ENCODE measurements at places on chromosomes 4 and X.

DNA sequence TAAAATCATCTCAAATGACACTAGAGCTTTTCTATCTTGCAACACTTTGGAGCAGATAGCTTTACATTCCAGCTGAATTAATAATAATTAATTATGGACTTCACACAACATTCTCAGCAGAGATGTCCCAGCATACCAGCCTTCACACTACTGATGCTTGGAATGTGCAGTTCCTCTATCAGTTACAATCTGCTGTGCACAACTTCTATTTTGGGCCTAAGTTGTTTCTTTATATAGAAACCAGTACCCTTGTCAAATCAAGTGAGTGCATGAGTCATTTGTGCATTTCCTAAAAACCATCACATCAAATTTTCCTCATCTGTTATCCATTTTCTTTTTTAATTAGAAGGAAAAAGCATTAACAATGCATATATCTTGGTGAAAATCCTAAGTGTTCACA, 8.8 kb upstream of the RASL11B start:
- H3K36me3 ChIP-seq: no peaks in the 10 kb centered on the region
- H3K27me3 ChIP-seq: no peaks in the 10 kb centered on the region
- no peak for DNase-seq
- H3K4me1 ChIP-seq: peaks cover 4% of the 10 kb centered on the region

DNA sequence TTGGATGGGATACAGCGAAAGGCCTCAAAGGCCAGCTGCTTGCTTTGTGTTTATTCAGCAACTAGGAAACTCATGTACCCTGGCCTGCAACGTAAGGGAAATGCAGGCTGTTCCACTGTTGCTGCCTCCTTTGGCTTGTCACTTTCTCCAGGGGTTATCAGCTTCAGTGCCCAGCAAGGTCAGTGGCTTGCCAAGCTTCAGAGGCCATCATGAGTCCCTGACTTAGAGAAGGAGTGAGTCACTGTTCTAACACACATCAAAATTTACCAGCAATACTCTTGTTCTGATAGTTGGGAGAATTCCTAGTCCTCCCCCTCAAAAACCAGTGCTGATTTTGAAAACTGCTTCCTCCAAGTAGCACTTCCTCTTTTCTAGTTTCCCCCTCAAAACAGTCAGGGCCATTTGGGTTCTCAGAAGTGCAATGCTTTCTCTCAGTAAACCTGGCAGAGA, 250.8 kb downstream of the ARHGAP24 start:
- H3K36me3 ChIP-seq: no peaks in the 10 kb centered on the region
- no peaks in the 10 kb centered on the region for H3K4me1 ChIP-seq
- no peaks in the 10 kb centered on the region for H3K27me3 ChIP-seq
- no peak overlapping the region for H3K4me3 ChIP-seq

DNA sequence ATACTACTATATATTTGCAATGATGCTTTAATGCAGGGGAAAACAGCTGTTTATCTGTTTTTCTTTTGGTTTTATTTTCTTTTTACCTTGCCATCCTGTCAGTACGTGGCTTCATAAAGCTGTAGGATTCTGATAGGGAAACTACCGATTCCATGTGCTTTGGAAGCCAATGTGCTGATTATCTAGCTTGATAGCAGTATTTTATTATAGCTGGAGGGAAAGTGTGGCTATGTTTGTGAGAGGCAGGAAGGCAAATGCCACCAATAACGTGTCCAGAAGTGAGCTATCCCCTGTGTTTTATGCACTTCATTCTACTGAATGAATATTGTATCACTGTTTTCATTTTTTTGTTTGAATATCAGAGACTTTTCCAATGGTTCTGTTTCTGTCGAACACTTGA, 43.7 kb downstream of the IL15 start:
- no peaks in the 10 kb centered on the region for H3K27me3 ChIP-seq
- no peak overlapping the region for H3K27ac ChIP-seq
- no peak overlapping the region for H3K4me3 ChIP-seq
- no peak for DNase-seq
- H3K4me1 ChIP-seq: no peaks in the 10 kb centered on the region

GRCh38 chr4:168221301-168221700, 97.3 kb downstream of the DDX60 start:
- no peak for DNase-seq
- no peaks in the 10 kb centered on the region for H3K4me1 ChIP-seq
- H3K36me3 ChIP-seq: peaks cover 27% of the 10 kb centered on the region
- H3K27me3 ChIP-seq: no peaks in the 10 kb centered on the region

DNA sequence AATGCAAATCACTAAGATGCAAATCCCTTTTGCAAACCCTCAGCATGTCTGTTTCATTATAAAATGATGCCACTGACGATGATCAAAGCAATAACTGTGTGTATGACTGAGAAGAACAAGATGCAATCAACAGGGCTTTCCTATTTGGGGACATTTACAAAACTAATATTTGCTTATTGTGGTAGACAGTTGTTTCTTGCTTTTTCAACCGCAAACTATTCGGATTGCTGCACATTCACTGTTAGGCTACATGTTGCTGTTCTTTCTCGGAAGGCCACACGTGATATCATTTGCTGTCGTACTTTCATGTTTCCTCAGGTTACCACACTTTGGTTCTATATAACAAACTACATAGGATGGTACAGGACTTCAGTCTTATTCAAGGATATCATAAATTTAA, 49.8 kb downstream of the NPY5R start:
- H3K36me3 ChIP-seq: no peaks in the 10 kb centered on the region
- 0 out of 2 replicates have a peak, but pooled peaks cover 3% of the 10 kb centered on the region for H3K4me1 ChIP-seq
- no peak for DNase-seq
- H3K4me3 ChIP-seq: no peak overlapping the region

GRCh38 chrX:1400049-1400448, 8.1 kb upstream of the SLC25A6 start:
- no peaks in the 10 kb centered on the region for H3K27me3 ChIP-seq
- DNase-seq: no peak
- peaks cover 9% of the 10 kb centered on the region for H3K4me1 ChIP-seq
- H3K27ac ChIP-seq: no peak overlapping the region

GRCh38 chr4:16617011-16617410, 281.4 kb downstream of the LDB2 start:
- no peak overlapping the region for H3K4me3 ChIP-seq
- H3K27ac ChIP-seq: no peak overlapping the region
- no peaks in the 10 kb centered on the region for H3K4me1 ChIP-seq
- DNase-seq: no peak
- H3K36me3 ChIP-seq: no peaks in the 10 kb centered on the region
- H3K27me3 ChIP-seq: no peaks in the 10 kb centered on the region

- no peak for DNase-seq
- no peak overlapping the region for H3K4me3 ChIP-seq
These were observed 771.7 kb upstream of the PCDH7 start for GRCh38 chr4:29948451-29948850.

GRCh38 chrX:8673201-8673600, 58.7 kb downstream of the ANOS1 start:
- H3K4me1 ChIP-seq: no peaks in the 10 kb centered on the region
- H3K4me3 ChIP-seq: no peak overlapping the region
- H3K27ac ChIP-seq: no peak overlapping the region
- H3K27me3 ChIP-seq: no peaks in the 10 kb centered on the region

GRCh38 chrX:107840971-107841370, 15.3 kb downstream of the MID2 start:
- no peaks in the 10 kb centered on the region for H3K27me3 ChIP-seq
- DNase-seq: no peak
- H3K36me3 ChIP-seq: no peaks in the 10 kb centered on the region

- peak; percentile 61 for DNase-seq
- H3K4me3 ChIP-seq: no peak overlapping the region
These were observed 52.0 kb downstream of the DTHD1 start for GRCh38 chr4:36333303-36333877.

DNA sequence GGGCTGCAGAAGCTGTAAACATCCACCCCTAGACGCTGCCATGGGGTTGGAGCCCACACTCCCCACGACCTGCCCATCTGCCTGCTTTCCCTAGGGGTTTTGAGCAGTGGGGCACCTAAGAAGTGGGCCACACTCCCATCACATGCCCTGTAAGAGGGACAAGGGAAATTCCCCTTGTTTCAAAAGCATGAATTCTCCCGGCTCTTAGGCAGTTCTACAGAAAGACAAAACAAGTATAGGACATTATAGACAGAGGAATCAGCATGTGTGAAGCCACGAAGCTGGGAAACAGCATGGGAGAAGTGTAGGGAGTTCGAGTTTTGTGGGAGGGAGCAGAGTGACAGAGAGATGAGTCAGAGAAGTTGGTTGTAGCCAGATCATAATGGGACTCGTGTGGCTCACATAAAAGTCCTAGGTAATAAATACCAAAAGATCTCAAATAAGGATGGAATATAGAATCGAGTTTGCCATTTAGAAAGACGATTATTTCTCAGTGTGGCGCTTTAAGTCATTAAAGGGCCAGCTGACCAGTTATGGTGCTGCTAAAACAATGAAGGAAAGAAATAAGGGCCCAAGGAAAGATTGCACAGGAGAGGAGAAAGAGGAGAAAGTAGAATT, 23.9 kb downstream of the APOO start:
- no peaks in the 10 kb centered on the region for H3K27me3 ChIP-seq
- no peak overlapping the region for H3K27ac ChIP-seq
- no peaks in the 10 kb centered on the region for H3K36me3 ChIP-seq
- no peaks in the 10 kb centered on the region for H3K4me1 ChIP-seq

DNA sequence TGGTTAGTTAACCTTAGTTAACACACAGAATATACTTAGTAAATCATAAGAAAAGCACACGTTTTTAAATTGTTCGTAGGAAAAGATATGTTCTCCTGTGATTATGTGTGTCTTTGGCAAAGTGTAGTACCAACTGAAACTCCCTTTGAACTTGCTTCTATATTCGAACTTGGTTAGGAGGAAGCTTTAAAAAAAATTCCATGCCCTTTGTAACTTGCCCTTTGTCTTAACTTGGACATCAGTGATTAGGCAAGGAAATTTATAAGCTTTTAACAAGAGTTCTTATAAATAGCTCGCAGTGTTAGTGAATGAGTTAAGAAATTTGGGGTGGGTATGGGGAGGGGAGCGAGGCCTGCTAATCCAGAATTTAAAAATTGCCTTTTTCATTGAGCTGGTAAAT, 33.4 kb downstream of the TXLNG start:
- no peak overlapping the region for H3K4me3 ChIP-seq
- no peaks in the 10 kb centered on the region for H3K4me1 ChIP-seq
- no peak overlapping the region for H3K27ac ChIP-seq
- H3K27me3 ChIP-seq: no peaks in the 10 kb centered on the region
- DNase-seq: no peak
- H3K36me3 ChIP-seq: peaks cover 41% of the 10 kb centered on the region

- no peaks in the 10 kb centered on the region for H3K4me1 ChIP-seq
- no peak overlapping the region for H3K4me3 ChIP-seq
These were observed 15.1 kb upstream of the CBR4 start for GRCh38 chr4:169025184-169025583.

- H3K4me1 ChIP-seq: peaks cover 29% of the 10 kb centered on the region
- no peaks in the 10 kb centered on the region for H3K27me3 ChIP-seq
- peak overlapping the region; percentile 89 for H3K4me3 ChIP-seq
- DNase-seq: no peak
- peaks cover 16% of the 10 kb centered on the region for H3K36me3 ChIP-seq
These were observed 850 bp downstream of the IGBP1 start for GRCh38 chrX:70134116-70134477.

- peaks cover 14% of the 10 kb centered on the region for H3K4me1 ChIP-seq
- H3K36me3 ChIP-seq: no peaks in the 10 kb centered on the region
- H3K27me3 ChIP-seq: no peaks in the 10 kb centered on the region
- H3K27ac ChIP-seq: no peak overlapping the region
These were observed 161.0 kb downstream of the PPP1R2C start for GRCh38 chrX:42616981-42617380.

- H3K36me3 ChIP-seq: no peaks in the 10 kb centered on the region
- DNase-seq: no peak
- peaks cover 7% of the 10 kb centered on the region for H3K4me1 ChIP-seq
These were observed 51.9 kb upstream of the XIAP start for GRCh38 chrX:123807835-123808416.

DNA sequence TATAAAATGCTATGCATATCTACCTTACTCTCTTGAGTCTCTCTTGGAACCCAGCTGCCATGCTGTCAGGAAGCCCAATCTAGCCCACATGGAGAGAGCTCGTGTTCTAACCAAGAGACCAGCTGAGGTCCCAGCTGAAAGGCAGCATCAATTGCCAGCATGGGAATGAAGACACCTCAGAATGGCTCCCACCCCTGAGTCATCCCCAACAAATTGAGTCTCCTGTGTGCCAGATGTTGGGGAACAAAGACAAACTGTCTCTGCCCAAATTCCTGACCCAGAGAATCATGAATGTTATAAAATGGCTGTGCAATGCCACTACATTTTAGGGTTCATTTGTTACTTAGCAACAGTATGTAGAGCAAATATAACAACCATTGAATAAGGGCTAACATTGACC, 105.2 kb upstream of the STX18 start:
- H3K27me3 ChIP-seq: no peaks in the 10 kb centered on the region
- H3K4me1 ChIP-seq: no peaks in the 10 kb centered on the region
- no peak overlapping the region for H3K4me3 ChIP-seq
- no peak for DNase-seq
- no peak overlapping the region for H3K27ac ChIP-seq

DNA sequence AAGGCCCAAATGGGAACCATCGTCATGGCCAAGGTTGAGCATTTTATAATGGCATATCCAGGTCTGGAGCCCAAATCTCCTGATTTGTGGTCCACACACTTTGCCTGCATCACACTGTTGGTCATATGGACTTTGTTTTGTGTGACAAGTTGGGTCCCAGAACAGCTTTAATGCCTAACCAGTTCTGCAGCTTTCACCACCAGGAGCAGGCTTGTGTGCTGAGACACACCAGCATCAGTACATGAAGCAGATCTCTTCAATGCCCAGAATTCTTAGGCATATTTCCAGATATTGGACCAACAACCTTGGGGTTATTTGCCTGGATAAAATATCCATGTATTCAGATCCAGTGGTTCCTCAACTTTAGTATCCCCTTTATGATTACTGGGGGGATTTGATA, 371.3 kb downstream of the FBXW7 start:
- no peak for DNase-seq
- H3K36me3 ChIP-seq: no peaks in the 10 kb centered on the region
- no peak overlapping the region for H3K4me3 ChIP-seq

DNA sequence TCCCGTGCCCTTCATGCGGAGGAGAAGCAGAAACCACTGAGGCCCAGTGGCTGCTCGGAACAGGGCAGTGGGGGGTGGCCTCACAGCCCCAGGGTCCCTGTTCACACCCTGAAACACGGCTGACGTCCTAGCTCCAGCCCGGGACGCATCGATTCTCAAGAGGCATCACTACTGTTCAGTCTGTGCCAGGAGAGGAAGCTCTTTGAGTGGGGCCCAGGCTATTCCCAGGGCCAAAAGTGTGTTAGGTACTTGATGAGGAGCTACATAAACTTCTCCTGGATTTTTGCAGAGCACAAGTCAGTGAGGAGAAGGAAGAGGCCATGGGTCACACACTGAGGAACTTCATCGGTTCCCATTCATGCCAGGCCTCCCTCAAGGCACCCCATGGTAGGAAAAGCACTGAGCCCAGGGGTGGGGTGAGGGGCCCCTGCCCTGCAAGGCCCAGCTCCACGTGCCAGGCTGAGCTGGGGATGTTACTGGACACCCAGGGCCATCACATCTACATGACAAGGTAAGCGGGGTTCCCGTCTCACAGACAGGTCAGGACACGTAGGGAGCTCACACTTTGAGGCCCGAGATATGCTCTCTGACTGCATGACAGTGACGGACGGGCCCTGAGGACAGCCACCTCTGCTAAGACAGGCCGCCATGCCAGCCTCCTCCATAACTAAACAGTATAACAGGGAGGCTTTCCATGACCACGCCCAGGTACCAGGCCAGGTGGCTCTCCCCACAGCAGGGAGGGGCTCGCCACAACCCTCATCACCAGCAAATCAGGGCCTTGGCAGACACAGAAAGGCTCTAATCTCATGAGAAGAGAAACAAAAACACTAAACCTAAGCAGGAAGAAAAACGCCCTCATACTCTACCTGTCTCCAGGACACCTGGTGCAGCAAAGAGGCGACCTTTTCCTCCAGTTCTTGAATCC, 12.4 kb downstream of the TNIP2 start:
- H3K27me3 ChIP-seq: no peaks in the 10 kb centered on the region
- H3K27ac ChIP-seq: no peak overlapping the region
- DNase-seq: no peak
- H3K36me3 ChIP-seq: peaks cover 59% of the 10 kb centered on the region
